ENCODE measurements at places on chromosomes 6 and 20.

DNA sequence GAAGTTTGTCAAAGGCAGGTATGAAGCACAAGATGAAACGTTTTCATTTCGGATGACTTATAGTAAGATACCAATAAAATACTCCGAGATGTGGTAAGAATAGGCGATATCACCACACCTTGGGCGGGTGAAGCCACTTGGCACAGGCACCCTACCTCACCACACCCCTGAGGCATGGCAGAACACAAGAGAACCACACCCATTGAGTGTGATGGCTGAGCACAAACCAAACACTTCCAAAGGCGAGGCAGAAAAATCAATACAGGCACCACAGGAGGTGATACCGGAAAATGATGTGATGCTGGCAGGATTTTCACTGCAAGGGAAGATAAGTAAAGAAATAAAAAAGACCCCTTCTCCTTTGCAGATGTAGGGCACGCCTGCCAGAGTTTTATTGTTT, 332.9 kb upstream of the PRDM1 start:
- DNase-seq, result no peak

- DNase-seq, result no peak
Observed at GRCh38 chr20:10784554-10785183, 110.9 kb upstream of the JAG1 start.

GRCh38 chr20:59071216-59071615, 28.6 kb upstream of the PRELID3B start:
- no peak for DNase-seq

GRCh38 chr6:37365791-37366190, 12.0 kb downstream of the RNF8 start:
- DNase-seq, result peak; percentile 50

GRCh38 chr6:11779329-11780096, 910 bp upstream of the ADTRP start:
- DNase-seq, result no peak

DNA sequence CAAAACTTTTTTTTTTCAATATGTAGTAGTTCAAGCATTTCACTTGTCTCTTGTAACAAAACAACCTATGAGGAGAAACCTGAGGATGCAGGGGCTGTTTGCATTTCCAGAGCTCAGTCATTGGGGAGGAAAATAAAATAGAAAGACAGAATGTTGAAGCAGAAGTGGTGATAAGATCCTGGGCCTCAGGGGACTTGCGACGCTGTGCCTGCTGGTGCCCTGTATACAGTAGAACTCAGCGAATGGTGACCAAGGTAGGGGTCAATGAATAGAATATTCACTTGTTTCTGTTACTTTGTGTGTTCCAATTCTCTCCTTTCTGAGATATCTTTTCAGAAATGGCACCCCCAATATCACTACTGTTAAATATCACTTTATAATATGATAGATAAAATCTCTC, 271.6 kb downstream of the FARS2 start:
- DNase-seq, result no peak

- no peak for DNase-seq
Observed at GRCh38 chr6:7809346-7809745, 83.4 kb downstream of the BMP6 start.

DNA sequence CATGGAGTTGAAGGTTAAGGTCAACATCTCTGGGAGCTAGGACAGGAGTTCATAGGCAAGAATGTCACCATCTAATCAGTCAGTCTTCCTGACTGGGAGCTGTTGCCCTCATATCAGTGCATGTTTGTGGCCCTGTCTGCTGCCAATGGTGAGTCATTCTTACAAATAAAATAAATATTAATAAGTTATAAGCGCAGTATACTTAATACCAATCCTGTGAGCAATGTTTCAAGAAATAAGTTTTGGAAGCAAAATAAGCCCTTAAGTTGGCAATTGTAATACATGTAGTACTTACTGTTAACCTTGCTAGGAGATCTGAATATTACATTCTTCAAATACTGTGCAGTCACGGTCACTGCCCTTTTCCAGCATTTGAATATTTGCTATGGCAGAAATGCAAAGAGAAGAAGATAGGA, 20.2 kb upstream of the MDGA1 start:
- DNase-seq, result no peak

GRCh38 chr6:52994839-52995088, 320 bp downstream of the GSTA4 start:
- no peak for DNase-seq

DNA sequence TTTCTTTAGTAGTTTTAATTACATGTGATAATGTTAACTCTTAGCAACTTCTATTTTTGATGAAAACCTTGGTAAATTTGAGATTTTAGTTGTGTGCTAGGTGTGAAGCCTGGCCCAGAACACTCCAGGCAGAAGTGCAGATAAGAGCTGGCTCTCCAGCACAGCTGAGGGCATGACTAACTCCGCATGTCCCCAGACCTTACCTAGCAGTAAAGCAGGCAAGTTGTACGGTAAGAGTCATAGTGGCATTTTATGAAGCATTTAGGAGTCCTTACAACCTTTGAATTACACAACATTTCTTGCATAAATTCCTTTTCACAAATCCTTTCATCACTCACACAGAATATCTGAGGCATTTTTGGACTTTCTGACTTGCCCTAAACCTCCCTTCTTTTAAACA, 67.2 kb downstream of the OPRM1 start:
- no peak for DNase-seq

- DNase-seq, result no peak
Observed at GRCh38 chr20:37531856-37532255, 4.2 kb upstream of the BLCAP start.

DNA sequence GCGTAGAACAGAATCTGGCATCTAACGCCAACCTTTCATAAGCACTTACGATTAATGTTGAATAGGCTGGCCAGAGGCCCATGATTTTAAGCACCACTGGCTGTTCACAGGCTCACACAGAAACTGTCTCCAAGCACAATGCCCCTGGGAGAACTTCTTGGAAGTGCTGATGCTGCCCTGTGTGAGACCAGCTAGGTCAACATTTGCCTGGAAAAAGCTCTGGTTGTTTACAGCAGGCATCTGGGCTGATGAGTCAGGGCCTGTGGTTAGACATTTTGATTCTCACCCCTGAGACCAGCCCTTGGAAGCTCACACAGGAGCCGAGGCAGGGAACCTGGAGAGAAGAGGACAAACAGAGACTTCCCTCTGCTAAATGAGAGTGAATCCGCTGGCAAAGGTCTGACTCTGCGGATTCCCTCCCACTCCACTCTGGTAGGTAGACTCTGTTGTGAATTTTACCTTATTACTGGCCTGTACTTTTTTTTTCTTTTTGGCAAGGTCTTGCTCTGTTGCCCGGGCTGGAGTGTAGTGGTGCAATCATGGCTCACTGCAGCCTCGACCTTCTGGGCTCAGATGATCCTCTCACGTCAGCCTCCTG, 6.8 kb upstream of the SULF2 start:
- DNase-seq, result no peak

- no peak for DNase-seq
Observed at GRCh38 chr20:57592263-57593092, 27.7 kb downstream of the ZBP1 start.

- no peak for DNase-seq
Observed at GRCh38 chr20:45020236-45020886, 54.0 kb downstream of the STK4 start.

- no peak for DNase-seq
Observed at GRCh38 chr6:108736832-108737231, 111.4 kb upstream of the ARMC2 start.

DNA sequence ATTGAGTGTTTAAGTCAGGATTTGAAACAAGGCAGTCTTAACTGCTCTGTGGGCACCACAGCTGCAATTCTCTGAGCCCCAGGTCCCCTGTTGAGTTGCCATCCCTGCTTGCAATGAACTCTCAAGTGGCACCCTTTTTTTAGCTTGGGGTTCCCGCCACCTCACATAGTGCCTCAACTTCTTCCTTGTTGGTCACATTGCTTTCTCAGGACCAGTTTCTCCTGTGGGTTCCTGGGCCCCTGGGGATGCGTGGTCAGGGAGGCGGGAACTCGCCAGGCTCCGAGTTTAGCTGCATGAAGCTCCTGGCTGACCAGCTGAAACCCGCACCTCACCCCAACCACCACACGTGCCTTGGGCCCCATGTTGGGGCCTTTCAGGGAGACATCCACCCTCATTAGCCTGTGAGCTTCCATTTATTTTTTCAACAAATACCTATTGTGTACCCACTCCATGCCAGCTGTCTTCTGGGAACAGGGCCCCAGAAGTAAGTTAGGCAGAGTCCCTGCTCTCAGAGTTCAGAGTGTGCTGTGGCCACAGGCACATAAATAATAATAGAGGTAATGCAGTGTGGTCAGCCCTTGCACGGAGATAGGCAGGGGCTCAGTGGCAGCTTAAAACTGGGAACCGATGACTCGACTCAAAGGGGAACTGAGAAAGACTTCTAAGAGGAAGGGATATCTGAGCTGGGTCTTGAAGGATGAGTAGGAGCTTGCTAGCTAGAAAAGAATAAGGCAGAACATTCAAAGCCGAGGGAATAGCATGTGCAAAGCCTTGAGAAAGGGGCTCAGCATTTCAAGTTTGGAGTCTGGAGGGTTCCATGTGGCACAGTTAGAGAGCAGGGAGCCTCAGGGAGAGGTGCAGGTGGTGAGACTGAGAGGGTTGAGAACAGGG, 33.9 kb upstream of the FAM83D start:
- peak; percentile 60 for DNase-seq

- no peak for DNase-seq
Observed at GRCh38 chr6:45555981-45556771, 178.4 kb upstream of the SUPT3H start.

GRCh38 chr6:135073217-135073616, 18.6 kb upstream of the HBS1L start:
- DNase-seq, result no peak

- no peak for DNase-seq
Observed at GRCh38 chr6:149405823-149406765, 6.0 kb downstream of the SUMO4 start.

- no peak for DNase-seq
Observed at GRCh38 chr6:16789329-16790038, 28.2 kb upstream of the ATXN1 start.

- DNase-seq, result no peak
Observed at GRCh38 chr6:158474961-158475343, 84.9 kb upstream of the TMEM181 start.

GRCh38 chr6:157326979-157327378, 3.7 kb upstream of the TMEM242 start:
- no peak for DNase-seq

GRCh38 chr6:69783108-69783507, 13.7 kb downstream of the LMBRD1 start:
- no peak for DNase-seq

DNA sequence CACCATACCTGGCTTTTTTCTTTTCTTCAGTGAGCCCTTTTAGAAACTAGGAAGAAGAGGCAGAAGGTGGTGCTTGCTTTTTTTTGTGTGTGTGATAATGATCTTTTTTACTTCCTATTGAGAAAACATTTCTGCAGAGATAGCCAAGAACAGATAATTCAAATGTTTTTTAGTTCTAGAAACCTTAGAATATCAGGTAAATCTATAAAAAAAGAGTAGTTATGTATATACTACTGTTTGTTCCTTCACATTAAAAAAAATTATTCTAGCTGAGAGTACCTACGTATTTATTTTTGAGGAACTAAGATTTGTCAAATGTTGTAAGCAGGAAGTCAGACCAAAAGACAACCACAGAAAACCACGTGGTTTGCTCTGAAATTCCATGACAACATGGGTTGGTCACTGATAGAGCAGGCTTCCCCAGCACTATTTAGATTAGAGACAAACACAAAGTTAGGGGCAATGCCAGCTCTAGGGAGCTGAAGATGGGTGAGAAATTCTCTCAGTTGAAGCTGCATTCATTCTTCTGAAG, 12.8 kb downstream of the STK4 start:
- no peak for DNase-seq

DNA sequence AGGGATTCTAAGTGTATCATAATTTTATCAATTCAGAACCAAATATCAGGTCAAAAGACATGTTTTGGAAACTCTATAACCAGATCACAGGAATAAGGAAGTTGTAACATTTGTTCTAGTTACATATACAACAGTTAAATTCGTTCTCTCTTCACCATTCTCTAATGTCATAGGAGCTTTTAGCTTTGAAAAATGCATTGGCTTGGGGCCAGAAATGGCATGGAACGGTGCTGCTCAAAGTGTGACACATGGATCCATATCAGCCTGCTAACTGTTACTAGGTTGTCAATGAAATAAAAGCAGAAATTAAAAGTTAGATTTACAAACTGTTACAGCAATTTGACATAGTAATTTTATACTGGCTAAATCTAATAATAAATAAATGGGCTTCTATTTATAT, 120.3 kb downstream of the LCA5 start:
- no peak for DNase-seq

DNA sequence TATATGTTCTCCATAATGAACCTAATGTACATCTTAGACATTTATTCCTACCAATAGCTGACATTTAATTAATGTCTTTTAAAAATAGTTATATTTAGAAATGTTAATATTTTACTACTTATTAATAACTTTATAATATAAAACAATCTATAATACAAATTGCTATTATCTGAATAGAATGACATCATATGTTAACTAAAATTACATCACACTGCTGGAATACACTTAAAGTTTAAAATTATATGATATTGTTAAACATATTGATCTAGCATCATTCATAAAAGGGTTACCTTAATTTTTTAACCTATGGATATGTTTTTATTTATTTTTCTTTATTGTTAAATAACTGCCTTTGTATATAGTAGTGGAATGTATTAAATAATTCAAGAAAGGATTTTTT, 660.2 kb upstream of the ADGRB3 start:
- DNase-seq, result no peak

GRCh38 chr20:48463096-48463720, 364.6 kb downstream of the PREX1 start:
- peak; percentile 25 for DNase-seq

DNA sequence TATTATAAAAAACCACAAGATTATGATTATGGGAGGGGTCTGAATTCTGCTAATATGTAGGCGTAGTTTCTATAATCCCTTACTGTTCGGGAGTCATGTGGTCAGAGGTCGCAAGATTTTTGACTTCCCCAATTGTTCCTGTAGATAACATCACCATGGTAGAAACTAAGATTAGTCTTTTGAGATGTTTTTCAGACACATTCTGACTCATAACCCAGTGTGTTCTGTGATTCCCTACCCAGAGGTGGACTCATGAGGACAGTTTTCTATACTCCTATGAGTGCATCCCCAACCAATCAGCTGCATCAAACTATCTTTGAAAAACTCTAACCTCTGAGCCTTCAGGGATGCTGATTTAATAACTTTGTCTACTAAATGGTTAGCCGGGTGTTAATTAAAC, 175.5 kb downstream of the RFPL4B start:
- DNase-seq, result no peak

DNA sequence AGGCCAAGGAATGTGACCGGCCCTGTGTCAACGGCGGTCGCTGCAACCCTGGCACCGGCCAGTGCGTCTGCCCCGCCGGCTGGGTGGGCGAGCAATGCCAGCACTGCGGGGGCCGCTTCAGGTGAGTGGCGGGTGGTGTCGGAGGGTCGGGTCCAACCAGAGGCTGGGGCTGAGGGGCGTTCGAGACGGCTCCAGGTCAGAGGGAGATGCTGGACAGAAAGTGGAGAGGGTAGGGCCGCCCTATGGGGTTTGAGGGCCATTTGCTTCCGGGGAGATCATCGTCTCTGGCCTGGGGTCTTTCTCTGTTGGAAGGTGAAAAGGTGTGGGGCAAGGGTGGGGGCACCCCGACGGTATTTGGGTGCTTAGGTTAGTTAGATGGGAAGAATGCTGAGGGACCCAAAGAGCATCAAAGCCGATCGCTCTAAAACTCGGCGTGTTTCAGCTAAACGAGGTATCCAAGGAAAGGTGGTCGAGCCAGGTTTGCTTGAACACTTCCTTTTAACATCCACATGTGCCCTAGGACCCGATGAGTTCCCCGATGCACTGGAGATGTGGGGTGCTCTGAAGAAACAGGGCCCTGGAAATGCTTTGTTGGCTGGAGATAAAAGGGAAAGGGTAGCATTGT, 691 bp downstream of the ATRN start:
- DNase-seq, result peak; percentile 52

- no peak for DNase-seq
Observed at GRCh38 chr6:1591926-1592325, 17.8 kb upstream of the FOXC1 start.
